Activated CD4-positive, alpha-beta T cell treated with anti-CD3 and anti-CD28 coated beads for 48 hours (primary cell): ENCODE measurements at places on chromosomes 1 and 21.
A peak's percentile ranks its signal among the peaks of the same experiment; 100 is the strongest.

DNA sequence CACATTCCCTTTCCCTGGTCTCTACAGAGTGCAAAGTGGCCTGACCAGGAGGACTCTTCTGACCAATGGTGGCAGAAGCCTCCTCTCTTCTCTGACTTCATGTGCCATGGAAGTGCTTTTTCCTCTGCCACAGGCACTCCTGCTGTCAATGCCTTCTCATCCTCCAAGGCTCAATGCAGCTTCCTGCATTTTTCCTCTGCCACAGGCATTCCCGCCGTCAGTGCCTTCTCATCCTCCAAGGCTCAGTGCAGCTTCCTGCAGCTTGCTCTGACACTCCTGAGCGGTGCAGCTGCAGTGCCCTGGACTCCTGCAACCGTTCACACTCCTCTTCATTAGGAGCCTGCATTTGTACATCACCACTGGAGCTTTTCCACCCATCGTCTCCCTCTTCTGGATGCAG lies 4.7 kb upstream of the ADARB1 start:
- no peak for DNase-seq

DNA sequence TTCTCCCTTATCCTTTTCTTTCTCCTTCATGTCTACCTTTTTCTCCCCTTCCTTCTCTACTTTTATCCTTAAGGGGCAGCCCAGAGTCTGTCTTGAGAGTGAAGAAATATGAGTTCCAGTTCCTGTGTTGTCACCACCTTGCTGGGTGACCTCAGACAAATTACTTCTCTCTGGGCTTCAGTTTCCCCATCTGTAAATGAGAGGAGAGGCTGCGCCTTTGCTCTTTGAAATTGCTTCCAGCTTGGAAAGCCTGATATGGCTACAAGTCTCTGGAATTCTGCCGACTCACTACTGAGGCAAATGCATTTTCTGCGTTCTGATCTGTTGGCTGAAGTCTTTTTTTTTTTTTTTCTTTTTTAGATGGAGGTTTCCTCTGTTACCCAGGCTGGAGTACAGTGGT lies 119.2 kb downstream of the SYF2 start:
- DNase-seq, result no peak

- no peak for DNase-seq
Measured at GRCh38 chr1:20197329-20197791, 11.0 kb upstream of the PLA2G2C start.

DNA sequence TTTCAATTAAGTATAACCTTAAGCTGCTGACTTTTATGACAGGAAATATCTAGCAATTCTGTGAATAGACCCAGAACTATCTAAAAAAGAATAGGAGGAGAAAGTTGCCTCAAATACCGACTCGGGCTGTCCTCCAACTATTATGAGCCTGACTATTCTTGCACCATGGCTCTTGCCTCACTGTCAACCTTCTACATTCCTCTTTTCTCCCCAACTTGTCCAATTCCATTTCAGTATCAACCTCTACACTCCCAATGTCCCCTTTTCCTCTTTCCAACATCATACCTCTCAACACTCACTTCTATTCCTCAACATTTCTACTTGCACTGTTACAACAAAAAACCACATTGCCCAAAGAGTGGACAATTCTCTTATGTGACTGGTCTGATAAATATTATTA lies 2.3 kb downstream of the ZZZ3 start:
- no peak for DNase-seq

DNA sequence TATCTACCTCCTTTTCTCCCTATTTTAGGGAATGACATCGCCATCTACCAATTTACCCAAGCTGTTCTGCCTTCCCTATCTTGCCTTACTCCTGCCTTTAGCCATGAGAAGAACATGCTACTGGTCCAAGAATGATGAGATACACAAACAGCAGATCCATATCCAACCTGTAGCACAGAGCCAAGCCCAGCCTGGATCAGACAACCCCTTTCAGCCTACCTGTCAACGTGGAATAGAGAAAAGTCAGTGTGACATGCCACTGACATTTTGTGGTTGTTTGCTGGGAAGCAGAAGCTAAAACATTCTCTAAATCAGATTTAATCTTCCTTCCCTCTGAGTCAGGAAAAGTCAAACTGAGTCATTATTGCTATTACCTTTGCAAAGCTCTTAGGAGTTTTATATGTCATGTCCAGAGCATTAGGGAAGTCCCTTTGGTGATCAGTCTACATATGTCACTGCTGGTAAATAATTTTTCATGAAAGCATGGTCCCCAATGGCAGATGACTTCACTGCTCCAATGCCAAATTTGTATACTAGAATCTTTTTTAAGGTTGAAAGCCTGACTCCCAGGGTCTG lies 143.1 kb downstream of the TPR start:
- DNase-seq, result no peak

DNA sequence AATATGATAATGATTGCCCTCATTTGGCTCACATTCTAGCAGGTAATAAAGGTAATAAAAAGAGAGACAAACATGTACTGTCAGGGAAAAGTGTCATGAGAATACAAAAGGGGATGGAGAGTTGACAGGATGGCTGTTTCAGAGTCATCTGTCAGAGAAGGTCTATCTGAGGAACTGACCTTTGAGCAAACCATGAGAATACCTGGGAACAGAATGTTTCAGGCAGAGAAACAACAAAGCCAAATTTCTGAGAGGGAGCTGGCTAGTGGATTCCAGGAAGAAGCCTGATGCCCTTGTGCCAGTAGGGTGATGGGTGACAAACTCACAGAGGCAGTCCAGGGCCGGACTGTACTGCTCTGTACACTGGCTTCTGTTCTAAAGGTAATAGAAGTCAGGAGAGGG lies 107.2 kb downstream of the C1orf21 start:
- no peak for DNase-seq

GRCh38 chr1:56540467-56540866 lies 38.9 kb downstream of the PLPP3 start:
- DNase-seq, result no peak

DNA sequence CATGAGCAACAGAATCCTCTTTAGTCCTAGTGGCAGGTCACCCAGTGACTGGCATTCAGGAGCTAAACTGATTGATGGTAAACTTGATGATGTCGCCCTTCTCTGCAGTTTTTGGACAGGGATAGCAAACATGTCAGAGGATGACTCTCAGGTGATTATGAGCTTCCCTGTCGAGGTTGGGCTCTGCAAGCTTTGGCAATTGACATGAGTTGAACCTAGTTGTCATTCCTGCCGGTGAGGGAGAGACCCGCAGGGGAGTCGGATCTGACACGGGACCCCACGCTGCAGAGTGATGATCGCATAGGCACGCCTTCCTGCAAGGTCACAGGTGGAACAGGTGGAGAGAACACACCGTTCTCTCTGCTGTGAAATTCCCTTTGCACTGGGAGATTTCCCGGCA lies 438.0 kb upstream of the VAMP3 start:
- DNase-seq, result no peak

DNA sequence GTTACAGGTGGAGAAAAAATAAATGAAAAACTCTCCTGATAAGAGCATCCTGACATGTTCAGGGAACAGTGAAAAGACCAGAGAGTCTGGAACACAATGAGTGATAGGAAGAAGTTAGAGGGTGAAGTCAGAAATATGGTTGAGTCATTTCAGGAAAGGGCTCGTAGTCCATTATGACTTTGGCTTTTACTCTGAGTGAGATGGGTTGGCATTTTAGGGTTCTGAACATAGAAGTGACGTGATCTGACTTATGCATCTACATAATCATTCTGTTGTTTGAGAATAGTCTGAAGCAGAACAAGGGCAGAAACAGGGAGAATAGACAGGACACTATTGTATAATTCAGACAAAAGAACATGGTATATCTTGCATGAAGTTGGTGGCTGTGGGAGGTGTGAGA lies 5.8 kb downstream of the HMCN1 start:
- no peak for DNase-seq

GRCh38 chr1:41955461-41956159 lies 36.9 kb upstream of the HIVEP3 start:
- peak; percentile 5 for DNase-seq

DNA sequence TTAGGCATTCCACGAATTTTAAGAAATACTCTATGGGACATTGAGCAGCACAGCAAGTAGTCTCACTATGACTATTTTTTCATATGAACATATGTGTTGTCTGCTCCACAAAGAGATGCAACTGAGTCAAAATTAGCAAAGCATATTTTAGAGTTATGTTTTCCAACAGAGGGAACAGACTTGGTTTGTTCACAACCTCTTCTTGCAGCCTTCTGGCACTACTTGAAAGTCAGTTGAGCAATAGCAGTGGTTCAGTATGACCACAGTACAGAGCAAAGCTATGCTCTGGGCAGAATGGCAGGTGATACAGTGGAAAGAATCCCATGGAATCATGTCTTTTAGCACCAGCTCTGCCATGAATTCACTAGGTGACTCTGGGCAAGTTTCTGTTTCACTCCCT lies 5.2 kb downstream of the CCN1 start:
- no peak for DNase-seq

DNA sequence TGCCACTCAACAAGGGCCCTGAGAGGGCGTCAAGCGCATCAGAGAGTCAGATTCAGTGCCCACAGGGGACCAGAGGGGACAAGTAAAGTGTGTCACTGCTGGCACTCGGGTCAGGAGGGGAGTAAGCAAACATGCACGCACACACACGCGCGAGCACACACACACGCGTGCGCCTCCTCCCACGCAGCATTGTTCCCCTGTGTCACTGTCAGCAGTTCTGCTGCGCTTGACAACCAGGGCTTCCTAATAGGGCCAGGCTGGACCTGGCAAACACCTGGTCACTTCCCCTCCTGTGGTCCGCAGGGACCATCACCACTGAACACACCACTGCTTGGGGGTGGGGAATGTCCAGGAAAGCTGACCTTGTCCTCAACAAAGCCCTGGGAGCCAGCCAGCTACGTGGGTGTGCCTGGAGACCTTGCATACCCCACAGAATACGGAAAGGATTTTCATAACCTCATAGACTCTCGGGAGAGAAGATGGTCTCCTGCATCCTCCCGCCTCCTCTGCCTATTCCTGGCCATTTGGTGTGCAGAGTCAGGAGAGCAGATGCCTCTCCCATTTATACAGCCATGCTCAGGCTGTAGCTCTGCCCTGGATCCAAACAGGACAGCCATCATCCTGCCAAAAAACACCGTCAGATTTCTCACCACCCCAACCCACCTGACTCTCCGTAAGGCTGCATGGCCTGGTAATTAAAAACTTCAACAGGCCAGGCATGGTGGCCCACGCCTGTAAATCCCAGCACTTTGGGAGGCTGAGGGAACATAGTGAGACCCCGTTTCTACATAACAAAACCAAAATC lies 73.2 kb downstream of the SSBP3 start:
- DNase-seq, result no peak

DNA sequence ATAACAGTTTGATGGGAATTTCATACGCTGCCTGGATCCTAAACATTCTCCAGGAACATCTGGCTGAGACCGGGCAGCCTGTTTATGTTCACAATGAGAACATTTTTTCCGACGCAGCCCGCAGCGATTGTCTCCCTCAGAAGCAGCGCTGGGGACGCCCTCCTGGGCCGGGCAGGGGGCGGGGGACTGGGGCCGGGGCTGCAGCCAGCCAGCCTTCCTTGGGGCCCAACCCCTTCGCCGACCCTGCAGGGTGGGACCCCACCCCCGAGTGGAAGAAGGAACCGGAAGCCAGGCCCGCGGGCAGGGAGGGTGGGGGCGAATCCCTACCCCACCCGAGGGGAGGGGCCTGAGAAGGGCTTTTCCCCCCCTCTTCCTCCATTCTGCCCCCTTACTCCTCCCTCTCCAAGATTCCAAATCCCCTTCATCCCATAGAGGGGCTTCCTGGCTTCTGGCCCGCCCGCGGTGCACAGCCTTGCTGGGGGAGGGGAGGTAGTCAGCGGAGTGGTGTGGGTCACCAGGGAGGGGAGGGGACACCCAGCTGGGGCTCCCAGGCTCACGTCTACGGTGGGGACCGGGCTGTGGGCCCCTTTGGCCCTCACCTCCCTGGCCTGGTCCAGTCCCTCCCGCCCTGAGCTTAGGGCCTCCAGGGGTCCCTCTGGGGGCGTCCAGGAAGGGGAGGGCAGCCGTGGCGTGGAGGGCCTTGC lies 60.6 kb downstream of the WNT9A start:
- peak; percentile 30 for DNase-seq

- DNase-seq, result no peak
Measured at GRCh38 chr21:17759511-17760178, 59.5 kb downstream of the C21orf91 start.

DNA sequence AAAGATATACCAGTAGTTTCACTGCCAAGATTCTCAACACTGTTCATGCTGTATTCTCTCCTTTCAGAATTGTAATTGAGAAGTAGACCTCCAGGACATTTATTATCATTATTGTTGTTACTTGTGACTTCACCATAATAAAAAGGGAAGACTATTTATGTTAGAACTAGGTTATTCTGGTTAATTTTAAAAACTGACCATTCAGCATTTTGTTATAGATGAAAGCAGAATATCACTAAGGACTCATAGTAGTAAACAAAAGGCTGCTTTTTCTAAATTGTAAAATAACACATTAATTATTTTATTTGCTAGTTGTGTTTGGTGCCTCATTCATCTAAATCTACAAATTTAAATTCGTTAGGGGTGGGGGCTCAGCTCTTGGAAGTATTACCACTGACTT lies 210.4 kb downstream of the PATJ start:
- no peak for DNase-seq
